Adipose tissue (tissue), 3 donors: ENCODE measurements at places on chromosomes 5 and 9. TPM values are rescaled to one million over a fixed set of nuclear protein-coding genes. Genes with fewer than 3 reads are reported as not detected.

Gene SPTLC1
- 37.7 TPM for polyA plus RNA-seq

Gene SPATA31E1
- polyA plus RNA-seq = not detected

Gene C6
- polyA plus RNA-seq = 20.6 TPM

Gene HAVCR2
- 1.2 TPM for polyA plus RNA-seq

Gene OR13C9
- polyA plus RNA-seq = not detected

Gene GABRA1
- polyA plus RNA-seq = not detected

Gene GFI1B
- not detected for polyA plus RNA-seq
